ENCODE measurements at places on chromosomes 1 and 21.

- no peak for DNase-seq
Observed at GRCh38 chr1:116765962-116766361, 11.7 kb downstream of the CD2 start.

GRCh38 chr1:207823880-207824566, 72.2 kb downstream of the CD46 start:
- DNase-seq: no peak

- no peak for DNase-seq
Observed at GRCh38 chr1:59055908-59056719, 240.8 kb upstream of the FGGY start.

DNA sequence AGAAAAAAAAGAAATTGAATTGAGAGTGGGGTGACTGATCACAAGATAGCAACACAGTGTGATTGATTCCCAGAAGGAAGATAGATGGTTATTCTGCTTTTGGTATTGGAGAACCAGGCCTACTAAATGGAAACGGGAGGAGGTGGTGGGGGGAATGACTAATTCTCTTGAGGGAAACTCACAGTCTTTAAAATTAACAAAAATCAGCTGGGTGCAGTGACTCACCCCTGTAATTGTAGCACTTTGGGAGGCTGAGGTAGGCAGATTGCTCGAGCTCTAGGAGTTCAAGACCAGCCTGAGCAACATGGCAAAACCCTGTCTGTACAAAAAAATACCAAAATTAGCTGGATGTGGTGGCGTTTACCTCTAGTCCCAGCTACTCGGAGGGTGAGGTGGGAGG, 134.6 kb upstream of the PDE4B start:
- DNase-seq: no peak

- no peak for DNase-seq
Observed at GRCh38 chr1:41455479-41456332, 28.8 kb downstream of the EDN2 start.

- no peak for DNase-seq
Observed at GRCh38 chr21:40731206-40731605, 115.8 kb downstream of the DSCAM start.

- no peak for DNase-seq
Observed at GRCh38 chr1:30172757-30173156, 550.6 kb downstream of the MATN1 start.

DNA sequence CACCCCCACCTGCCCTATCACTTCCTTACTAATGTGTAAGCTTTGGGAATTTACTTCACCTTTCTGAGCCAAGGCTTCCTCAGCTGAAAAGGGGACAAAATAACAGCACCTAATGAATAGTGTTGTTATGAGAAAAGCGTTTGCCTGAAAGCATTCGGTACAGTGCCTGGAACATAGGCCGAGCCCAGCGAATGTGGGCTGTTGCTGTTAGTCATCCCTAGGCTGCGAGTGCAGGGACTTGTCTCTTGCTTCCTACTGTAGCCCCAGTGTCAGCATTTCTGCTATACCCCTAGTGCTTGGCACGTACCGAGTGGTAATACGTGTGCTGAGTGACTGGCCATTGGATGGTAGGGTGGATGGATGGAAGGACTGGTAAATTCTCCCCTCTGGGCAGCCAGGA, 16.7 kb upstream of the KPNA6 start:
- DNase-seq: no peak

DNA sequence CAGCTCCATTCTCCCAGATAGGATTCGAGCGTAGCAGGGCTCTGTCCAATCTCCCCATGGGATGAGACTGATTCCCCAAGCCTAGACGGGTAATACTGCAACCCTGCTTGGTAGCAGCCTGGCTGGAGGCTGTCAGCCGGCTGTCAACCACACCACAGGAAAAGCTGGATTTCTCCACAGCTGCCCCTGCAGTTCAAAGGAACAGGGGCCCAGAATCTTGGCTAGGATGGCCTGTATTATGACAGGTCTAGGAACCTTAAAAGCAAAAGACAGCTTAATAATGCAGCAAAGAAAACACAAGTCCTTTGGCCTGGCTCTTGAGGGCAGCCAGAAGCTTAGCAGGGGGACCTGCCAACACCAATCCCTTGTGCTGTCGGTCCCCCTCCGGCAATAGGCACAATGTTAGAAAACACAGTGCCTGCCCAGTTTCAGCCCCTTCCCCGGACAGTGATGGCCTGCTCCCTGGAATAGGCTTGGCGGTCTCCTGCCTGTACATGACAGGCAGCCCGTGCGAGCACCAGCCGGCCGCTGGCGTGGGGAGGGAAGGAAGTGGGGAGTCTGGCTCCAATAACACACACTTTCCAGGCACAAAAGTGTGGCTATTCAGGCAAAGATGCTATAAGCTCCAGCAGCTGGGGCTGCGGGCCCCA, 90.5 kb downstream of the TRABD2B start:
- no peak for DNase-seq

- DNase-seq: no peak
Observed at GRCh38 chr1:115136706-115137105, 47.4 kb upstream of the TSPAN2 start.

GRCh38 chr1:207049974-207050391, 1.0 kb downstream of the YOD1 start:
- DNase-seq: peak; percentile 54

DNA sequence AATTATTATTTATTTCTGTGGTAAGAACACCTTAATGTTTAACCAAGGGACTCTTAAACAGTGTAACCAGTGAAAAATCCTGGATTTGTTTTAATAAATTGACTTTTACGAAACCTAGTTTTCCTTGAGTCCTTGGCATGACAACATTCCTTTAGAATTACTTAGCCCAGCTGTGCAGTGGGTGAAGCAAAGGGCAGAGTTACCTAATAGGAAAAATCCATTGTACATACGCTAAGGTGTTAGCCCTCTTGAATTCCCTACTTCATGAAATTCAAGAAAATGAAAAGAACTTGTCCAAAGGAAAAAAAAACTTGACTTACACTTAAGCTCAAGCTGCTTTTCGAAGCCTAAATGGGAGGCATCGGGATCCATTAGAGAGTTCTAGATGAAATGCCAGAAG, 852.0 kb upstream of the ADAMTS5 start:
- no peak for DNase-seq

DNA sequence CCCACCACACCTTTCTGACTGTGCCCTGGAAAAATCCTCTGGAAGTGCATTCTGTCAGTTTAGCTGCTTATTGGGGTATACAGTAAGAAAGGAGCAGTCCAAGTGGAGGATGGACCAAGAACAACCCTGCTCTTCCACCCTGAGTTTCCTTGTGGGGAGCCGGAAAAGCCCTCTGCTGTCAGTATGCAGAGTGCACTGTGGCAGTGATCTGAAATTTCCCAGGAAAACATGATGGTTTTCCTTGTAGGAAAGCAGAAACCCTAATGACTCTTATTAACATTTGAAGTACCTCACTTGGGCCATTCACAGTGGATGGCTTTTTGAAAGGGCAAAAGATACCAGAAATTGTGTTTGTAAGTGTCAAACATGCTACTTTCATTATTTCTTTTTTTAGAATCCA, 20.5 kb downstream of the ELAVL4 start:
- DNase-seq: no peak

DNA sequence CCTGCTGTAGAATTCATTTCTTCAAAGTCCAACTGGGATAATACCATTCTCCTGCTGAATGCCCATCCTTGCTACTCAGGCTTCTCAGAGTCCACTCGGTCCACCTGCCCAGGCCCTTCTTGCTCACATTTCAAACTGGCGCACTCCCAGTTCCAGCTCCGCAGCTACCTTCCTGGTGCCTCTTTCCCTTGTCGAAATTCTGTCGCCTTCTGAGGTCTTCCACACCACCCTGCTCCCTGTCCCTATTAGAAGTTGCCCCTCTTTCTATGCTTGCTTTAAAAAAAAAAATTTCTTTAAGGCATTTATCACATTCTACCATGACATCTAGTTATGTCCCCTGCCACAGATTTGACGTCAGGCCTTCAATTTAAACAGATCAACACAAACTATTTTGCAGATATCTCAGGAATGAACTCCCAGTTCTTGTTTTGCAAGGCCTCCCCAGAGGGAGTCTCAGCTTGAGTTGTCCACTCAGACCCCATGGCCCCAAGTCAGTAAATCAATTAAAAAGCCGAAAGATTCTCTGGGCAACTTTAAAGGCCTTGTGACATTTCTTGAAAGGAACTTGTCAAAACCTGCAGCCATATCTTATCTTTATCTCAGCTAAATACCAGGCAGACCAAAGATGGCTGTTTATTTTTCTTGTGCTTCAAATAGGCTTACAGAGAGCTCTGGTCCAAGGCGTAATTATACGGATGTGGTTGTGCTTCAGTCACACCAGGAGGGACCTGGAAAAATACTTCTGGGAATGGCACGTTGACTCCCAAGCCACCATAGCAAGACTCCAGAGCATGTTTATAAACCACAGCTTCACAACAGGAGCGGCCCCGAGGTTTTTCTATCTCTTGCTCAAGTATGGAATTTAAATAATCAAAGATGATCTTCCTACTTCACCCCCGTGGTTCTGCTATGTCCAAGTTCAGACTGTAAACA, 2.2 kb downstream of the FAM89A start:
- no peak for DNase-seq

DNA sequence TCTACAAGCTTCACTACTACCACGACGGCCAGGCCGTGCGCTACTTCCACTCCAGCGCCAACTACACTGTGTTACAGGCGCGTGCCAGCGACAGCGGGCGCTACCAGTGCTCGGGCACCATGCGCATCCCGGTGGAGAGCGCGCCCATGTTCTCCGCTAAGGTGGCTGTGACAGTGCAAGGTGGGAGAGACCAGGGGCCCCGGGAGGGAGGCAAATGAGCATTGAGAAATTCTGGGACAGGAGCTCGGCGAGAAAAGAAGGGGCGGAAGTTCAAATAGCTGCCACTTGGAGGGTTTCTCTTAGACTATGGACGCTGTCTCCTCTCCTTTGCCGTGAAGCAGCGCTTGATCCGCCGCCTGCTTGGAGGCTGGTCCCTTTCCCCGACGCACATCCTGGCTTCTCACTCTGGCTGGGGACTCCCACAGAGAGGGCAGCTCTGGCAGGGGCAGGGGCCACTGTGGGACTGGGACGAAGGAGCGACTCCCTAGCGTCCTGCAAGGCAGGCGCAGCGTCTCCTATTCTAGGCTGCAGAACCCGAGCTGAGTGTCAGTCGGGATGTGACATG, 4.6 kb downstream of the FCRLB start:
- peak; percentile 8 for DNase-seq

- DNase-seq: no peak
Observed at GRCh38 chr1:167627615-167627864, 2.5 kb upstream of the RCSD1 start.

- DNase-seq: no peak
Observed at GRCh38 chr1:240491156-240491555, 120.8 kb downstream of the GREM2 start.

GRCh38 chr1:83086986-83087512, 911.9 kb downstream of the TTLL7 start:
- DNase-seq: no peak

- DNase-seq: no peak
Observed at GRCh38 chr1:175450219-175450618, 257.6 kb upstream of the KIAA0040 start.

DNA sequence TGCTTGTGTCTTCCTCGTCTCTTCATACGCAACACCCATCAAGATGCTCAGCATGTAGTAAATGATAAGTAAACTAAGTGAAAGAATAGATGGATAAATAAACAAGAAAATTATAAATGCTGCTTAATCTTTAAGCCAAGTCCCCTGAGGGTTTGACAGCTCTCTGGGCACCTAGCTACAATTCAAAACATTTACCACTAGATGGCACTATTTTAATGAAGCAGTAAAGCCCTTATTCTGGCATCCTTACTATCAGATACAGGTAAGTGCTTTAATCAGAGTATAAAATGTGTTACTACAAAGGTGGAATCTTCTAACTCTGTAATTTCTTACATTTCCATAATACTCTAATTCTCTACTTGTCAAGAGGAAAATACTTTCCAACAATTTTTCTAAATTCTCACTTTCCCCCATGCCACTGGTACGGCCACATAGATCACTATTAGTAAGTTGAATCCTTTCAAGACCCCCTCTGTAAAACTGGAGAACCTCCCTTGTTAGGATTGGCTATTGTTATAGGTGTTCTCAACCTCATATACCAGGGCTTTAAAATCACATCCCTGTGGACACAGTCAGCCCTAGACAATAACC, 137.8 kb downstream of the BARHL2 start:
- peak; percentile 67 for DNase-seq

- DNase-seq: no peak
Observed at GRCh38 chr1:152109231-152109997, 5.8 kb downstream of the TCHH start.

DNA sequence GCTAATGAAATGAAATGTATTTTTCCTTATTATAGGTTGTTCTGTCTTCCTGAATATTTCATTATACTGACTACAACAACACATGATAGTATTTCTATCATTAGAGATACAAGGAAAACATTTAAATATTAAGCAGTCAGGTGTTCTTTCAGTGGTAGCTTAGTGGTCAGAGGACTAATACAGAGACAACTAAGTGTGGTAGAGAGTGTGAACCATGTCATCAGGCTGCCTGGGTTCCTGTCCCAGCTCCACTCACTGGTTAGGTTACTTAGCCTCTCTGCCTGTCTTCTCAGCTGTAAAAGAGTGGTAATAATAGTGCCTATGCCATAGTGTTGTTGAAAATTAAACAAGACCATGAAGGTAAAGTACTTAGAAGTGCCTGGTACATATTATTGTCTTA, 3.9 kb downstream of the UAP1 start:
- no peak for DNase-seq

DNA sequence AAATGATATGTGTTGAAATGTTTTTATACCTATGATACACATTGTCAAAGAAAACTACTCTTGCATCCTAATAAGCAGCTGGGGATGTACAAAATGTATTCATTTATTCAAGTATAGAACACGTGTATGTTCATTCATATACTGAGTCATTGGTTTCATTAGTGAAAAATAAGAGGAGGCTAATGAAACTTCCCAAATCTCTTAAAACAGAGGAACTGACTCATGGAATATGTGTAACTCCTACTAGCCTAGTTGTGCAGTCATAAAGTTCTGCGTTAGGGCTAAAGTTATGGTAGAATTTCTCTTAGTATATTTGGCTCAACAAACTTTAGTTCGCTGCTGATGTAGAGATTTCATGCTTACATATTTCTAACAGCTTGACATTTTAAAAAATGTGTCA, 441.6 kb downstream of the NCAM2 start:
- DNase-seq: no peak

DNA sequence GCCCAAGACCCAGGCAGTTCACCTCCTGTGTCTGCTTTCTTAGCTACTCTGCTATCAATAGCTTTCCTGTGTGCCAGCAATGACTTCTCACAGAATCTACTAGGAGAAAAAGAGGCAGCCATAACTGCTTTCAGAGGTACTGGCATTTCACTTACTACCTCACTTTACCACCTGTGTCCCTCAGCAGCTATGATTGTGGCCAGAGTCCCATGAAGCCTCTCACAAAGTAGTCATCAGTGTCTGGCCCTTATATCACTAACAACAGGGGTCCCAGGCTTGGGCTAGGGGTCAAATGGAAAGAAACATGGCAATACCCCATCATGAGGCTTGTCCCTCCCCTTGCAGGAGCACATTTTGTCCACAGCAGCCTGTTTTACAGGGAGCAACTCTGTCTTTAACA, 62.7 kb upstream of the EPS8L3 start:
- DNase-seq: no peak

- peak; percentile 79 for DNase-seq
Observed at GRCh38 chr1:147641695-147642592, 28.4 kb downstream of the ACP6 start.

GRCh38 chr1:25786887-25787759, 12.9 kb upstream of the SELENON start:
- no peak for DNase-seq
